Liver (tissue), 10 donors: ENCODE measurements at places on chromosomes 12 and 14. TPM values are rescaled to one million over a fixed set of nuclear protein-coding genes. Genes with fewer than 3 reads are reported as not detected.
A peak's percentile ranks its signal among the peaks of the same experiment; 100 is the strongest.

DNA sequence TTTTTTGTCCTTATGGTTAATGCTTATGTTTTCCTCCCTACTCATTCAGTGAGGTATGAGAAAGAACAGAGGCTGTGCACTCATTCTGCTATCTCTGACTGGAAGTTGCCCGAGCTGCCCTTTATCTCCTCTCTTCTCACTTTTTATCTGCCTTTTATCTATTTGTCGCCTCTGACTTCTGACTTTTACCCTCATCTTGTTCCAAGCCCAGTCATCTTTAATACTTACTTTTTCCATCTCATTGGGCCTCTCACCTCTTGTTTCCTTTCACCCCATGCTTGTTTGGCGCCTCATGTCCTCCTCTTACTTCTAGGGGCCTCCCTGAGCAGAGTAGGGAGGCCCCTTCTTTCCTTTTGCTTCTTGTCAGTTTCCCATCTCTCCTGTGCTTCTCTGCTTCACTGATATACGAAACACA, 50.7 kb downstream of the DIP2B start:
- peaks cover 12% of the 10 kb centered on the region for H3K4me1 ChIP-seq
- no peak for DNase-seq
- H3K27me3 ChIP-seq, result no peaks in the 10 kb centered on the region

DNA sequence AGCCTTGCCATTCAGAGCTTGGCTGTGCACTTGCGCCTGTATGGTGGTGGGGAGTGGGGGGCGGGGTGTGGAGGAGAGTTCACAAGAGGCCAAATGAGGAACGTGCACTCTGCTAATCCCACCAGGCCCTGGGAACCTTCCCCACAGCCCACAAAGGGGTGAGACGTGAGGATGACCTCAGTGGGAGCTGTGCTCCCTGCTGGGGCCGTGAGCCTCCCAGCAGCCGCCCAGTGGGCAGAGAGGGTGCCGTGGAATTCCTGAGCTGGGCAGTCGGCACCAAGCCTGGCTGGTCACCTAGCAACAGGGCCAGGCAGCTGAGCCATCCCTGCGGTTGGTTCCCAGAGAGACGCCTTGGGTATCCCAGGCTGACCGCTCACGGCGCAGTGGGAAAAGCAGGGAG, 53.7 kb downstream of the CCNK start:
- peaks cover 6% of the 10 kb centered on the region for H3K4me1 ChIP-seq
- no peak overlapping the region for H3K4me3 ChIP-seq
- H3K36me3 ChIP-seq, result no peaks in the 10 kb centered on the region
- no peaks in the 10 kb centered on the region for H3K27me3 ChIP-seq
- no peak for DNase-seq

DNA sequence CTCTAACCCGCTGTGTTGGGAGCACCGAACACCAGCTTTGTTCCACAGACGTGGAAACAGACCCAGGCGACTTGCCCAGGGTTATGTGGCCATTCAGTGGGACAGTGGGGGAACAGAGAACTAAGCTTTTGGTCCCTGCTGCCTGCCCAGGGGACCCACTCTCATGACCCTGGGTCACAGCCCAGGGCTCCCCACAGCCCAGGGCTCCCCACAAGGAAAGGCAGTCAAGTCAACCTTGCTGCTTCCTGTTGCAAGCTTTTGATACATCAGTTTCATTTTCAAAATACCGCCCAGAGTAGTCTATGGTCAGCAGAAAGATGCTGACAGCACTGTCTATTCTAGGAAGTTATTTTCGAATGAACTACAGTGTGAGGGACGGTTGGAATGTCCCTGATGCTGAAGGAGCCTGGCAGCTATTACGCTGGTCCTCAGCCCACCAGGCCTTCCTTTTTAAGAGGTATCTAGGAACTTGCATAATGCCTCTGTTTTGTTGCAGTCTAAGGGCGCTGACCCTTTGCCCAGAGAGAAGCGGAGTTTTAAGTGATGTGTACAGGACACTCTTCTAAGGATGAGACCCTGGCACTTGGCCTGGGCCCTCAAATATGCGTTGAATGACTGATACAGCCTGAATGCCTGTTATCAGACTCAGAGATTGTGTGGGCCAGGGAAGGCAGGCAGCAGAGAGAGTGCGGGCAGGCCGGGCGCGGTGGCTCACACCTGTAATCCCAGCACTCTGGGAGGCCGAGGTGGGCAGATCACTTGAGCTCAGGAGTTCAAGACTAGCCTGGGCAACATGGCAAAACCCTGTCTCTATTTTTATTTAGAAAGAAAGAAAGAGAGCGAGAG, 12.6 kb upstream of the TTC7B start:
- H3K36me3 ChIP-seq, result no peaks in the 10 kb centered on the region
- no peak for DNase-seq

The DHH gene
- total RNA-seq, result 0.09 TPM

The TAS2R9 gene
- total RNA-seq, result 0.33 TPM

The TAS2R46 gene
- 1.1 TPM for total RNA-seq

The GPD1 gene
- total RNA-seq, result 323 TPM

DNA sequence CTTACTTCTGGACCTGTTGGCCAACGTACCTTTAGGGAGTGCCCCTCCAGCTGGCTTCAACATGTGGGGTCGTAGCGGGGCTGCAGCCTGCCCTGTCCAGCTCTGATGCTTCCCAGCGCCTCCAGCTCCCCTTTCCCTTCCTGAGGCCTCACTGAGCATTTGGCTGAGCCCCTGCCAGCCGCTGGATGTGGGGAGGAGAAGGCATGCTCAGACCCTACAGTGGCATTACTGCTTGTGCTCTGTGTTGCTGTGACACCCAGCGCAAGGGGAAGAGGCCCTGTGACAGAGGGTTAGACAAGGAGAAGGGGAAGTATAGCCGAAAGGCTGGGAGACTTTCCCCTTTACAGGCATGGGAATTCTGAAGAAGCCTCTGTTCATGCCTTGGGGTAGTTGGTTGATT, 145.9 kb downstream of the PRKCH start:
- no peak for DNase-seq
- no peak overlapping the region for H3K4me3 ChIP-seq
- no peak overlapping the region for H3K27ac ChIP-seq
- H3K36me3 ChIP-seq, result no peaks in the 10 kb centered on the region

- peak overlapping the region; percentile 7 for H3K27ac ChIP-seq
- H3K4me1 ChIP-seq, result no peaks in the 10 kb centered on the region
- no peaks in the 10 kb centered on the region for H3K36me3 ChIP-seq
- no peak overlapping the region for H3K4me3 ChIP-seq
Measured at GRCh38 chr12:63917864-63918799, 73.6 kb downstream of the SRGAP1 start.

DNA sequence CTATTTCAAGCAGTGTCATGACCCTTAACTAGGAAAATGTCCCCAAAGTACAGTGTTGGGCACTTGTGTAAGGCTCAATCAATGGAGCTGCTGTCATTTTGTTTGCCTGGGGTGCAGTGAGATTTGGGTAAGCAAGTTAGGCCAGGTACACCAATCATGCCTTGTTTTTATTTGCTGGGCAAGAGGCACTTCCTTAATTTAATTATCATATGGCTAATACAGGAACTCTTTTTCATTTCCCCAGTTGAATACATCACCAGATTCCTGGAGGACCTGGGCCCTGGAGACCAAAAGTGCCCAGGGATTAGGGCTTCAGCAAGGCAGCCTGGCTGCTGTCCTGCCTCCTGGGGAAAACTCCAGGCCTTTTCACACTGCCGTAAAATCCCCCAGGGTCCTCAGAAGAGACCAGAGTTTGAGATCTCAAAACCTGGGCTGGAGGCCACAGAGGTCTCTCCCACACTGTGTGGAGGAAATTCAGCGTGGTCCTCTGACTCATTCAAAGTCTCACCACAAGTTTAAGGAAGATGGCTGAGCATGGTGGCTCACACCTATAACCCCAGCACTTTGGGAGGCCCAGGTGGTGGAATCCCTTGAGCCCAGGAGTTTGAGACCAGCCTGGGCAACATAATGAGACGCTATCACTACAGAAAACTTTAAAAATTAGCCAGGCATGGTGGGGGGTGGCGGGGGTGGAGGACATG, 28.4 kb upstream of the FOXN3 start:
- H3K27ac ChIP-seq, result no peak overlapping the region
- no peaks in the 10 kb centered on the region for H3K27me3 ChIP-seq

- no peaks in the 10 kb centered on the region for H3K36me3 ChIP-seq
- no peak overlapping the region for H3K4me3 ChIP-seq
- no peaks in the 10 kb centered on the region for H3K4me1 ChIP-seq
Measured at GRCh38 chr12:47750229-47750798, 8.4 kb downstream of the RAPGEF3 start.

DNA sequence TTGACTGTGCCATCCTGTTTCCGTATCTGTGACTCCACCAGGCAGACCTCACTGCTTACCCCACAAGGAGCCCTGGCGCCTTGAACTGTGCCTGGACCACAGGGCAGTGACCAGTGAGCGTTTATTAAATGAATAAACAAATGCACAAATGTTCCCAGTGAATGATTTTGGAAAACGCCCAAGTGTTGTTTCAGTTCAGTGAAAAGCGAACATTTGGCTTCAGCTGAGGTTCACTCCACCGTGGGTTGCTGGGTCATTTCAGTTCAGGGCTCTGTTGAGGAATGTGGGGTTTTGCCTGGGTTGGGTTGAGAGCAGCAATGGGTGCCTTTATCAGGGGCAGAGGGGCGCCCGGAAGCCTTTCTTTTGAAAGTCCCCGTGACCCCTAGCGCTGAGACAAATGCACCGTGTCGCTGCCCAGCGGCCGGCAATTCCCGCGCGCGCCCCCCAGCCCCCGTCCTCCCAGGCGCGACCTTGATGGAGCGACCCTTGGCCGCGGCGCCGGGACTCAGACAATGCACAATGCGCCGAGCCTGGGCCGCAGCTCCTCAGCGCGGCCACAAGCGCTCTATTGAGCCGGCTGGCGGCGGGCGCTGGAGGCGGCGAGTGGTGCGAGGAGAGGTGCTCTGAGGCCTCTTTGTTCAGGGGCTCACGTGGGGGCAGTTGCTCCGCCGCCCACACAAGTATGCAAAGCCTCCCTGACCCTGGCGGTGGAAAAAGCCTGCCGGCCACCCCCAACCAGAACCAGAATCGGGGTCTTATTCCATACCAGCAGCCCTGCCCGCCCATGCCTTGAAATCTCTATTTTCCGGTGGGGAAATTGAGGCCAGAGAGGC, 40.5 kb upstream of the CLMN start:
- no peaks in the 10 kb centered on the region for H3K27me3 ChIP-seq
- H3K4me3 ChIP-seq, result no peak overlapping the region
- H3K4me1 ChIP-seq, result peaks cover 8% of the 10 kb centered on the region
- DNase-seq, result no peak
- no peaks in the 10 kb centered on the region for H3K36me3 ChIP-seq

The RPGRIP1 gene
- total RNA-seq, result 0.42 TPM

DNA sequence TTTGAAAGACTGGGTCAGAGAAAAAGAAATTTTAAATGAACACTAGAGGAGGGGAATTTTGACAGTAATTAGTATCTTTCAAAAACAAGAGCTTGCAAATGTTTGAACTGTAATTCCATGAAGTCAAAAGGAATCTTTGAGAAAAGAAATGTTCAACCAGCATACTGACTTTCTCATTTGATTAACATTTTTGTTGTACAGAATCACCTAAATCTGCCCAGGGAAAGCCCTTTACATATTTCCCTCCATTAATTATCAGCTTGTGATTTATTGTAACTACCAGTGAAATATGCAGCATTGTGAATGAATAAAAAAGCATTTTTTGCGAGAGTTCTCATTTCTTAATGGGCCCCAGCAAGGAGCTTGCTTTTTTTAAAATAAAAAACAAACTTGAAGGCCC, 61.2 kb upstream of the CCDC91 start:
- no peak overlapping the region for H3K4me3 ChIP-seq
- H3K27me3 ChIP-seq, result no peaks in the 10 kb centered on the region
- no peak overlapping the region for H3K27ac ChIP-seq
- no peaks in the 10 kb centered on the region for H3K36me3 ChIP-seq
- no peak for DNase-seq
- H3K4me1 ChIP-seq, result no peaks in the 10 kb centered on the region

The PCNX1 gene
- 41.2 TPM for total RNA-seq

The ACRBP gene
- total RNA-seq, result 1.5 TPM

The OR4Q3 gene
- total RNA-seq, result not detected

The PLXNC1 gene
- 12.0 TPM for total RNA-seq

The KIF26A gene
- 10.2 TPM for total RNA-seq

DNA sequence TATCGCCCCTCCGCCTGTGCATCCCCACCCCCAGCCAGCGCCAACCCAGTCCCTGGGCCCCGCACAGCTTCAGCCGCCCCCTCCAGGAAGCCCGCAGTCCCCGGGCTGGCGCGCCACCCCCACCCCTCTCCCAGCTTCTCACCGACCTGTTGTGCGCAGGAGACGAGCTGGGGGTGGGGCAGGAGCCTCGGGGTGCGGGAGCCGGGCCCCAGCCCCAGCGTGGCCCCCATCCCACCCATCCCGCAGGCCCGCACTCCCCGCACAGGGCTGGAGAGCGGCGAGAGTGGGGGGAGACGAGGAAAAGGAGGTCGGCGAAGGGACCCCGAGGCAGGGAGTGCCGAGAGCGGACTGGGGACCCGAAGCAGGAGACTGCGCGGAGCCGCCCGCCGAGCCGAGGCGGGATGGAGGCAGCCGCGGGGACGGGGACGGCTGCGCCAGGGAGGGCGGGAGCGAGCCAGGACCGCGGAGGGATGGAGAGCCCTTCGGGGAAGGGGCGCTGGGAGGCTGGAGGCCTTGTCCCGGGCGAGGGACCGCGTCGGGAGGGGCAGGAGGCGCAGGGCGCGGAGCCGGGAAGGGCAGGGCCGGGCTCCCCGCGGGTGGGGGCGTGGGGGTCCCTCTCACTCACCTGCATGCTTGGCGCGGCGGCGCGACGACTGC, 498 bp downstream of the PIANP start:
- H3K27ac ChIP-seq, result no peak overlapping the region
- no peak overlapping the region for H3K4me3 ChIP-seq
- peaks cover 12% of the 10 kb centered on the region for H3K27me3 ChIP-seq
- no peak for DNase-seq
- peaks cover 4% of the 10 kb centered on the region for H3K4me1 ChIP-seq

- H3K4me3 ChIP-seq, result no peak overlapping the region
- no peaks in the 10 kb centered on the region for H3K36me3 ChIP-seq
- peak overlapping the region; percentile 13 for H3K27ac ChIP-seq
- no peak for DNase-seq
Measured at GRCh38 chr14:91008759-91009409, 51.6 kb downstream of the RPS6KA5 start.

- no peak for DNase-seq
- no peaks in the 10 kb centered on the region for H3K36me3 ChIP-seq
- H3K4me1 ChIP-seq, result no peaks in the 10 kb centered on the region
- no peaks in the 10 kb centered on the region for H3K27me3 ChIP-seq
- H3K4me3 ChIP-seq, result no peak overlapping the region
- no peak overlapping the region for H3K27ac ChIP-seq
Measured at GRCh38 chr12:19641235-19642080, 202.2 kb downstream of the AEBP2 start.

The PLEKHD1 gene
- total RNA-seq, result 0.08 TPM

GRCh38 chr14:103891667-103892215, 36.5 kb upstream of the TDRD9 start:
- no peaks in the 10 kb centered on the region for H3K27me3 ChIP-seq
- peak overlapping the region; percentile 80 for H3K27ac ChIP-seq
- DNase-seq, result no peak
- no peak overlapping the region for H3K4me3 ChIP-seq
- peaks cover 29% of the 10 kb centered on the region for H3K4me1 ChIP-seq

- H3K27me3 ChIP-seq, result no peaks in the 10 kb centered on the region
- peaks cover 6% of the 10 kb centered on the region for H3K4me1 ChIP-seq
- H3K4me3 ChIP-seq, result no peak overlapping the region
- DNase-seq, result no peak
Measured at GRCh38 chr14:104975481-104976197, 2.5 kb downstream of the AHNAK2 start.
